NCI-H1417 treated with DMSO at 0.1 percent for 48 hours (cell line): ENCODE measurements at places on chromosomes 13 and 19.

DNA sequence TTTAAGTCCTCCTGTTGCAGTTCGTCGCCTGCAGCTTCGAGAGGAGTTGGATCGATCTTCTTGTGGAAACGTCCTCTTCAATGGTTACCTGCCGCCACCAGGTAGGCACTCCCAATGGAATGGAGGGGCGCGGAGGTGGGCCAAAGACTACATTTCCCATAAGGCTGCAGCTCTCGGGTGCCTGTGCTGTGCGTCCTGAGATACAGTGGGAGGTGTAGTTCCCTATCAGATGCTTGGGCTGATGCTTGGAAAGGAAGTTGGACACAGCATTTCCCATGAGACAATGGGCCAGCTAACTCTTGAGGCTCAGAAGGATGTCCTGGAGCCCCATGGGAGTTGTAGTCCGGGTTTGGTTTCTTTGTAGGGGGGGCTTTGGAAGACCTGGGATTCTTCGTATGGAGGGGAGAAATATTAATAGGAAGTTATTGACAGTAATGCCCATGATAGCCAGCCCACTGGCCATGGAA, 1.8 kb downstream of the SHKBP1 start:
- DNase-seq: no peak

GRCh38 chr19:56832352-56832928, 8.1 kb downstream of the PEG3 start:
- no peak for DNase-seq

DNA sequence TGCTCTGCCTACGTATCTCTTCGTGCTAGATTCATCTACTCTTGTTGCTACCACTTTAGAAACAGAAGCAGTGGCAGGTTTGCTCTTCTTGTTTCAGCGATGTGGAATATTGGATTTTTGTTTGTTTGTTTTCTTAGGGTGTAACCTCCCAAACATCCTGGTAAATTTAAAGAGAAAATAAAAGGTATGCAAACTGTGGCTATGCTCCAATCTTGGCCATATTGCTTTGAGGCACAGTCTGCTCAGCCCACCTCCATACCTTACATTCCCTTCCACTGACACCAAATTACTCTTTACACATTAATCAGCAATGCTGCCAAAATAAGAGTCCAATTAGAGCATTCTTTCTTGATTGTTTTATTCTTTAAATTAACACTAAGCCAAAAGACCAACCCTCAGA, 25.2 kb upstream of the UBL3 start:
- DNase-seq: no peak

DNA sequence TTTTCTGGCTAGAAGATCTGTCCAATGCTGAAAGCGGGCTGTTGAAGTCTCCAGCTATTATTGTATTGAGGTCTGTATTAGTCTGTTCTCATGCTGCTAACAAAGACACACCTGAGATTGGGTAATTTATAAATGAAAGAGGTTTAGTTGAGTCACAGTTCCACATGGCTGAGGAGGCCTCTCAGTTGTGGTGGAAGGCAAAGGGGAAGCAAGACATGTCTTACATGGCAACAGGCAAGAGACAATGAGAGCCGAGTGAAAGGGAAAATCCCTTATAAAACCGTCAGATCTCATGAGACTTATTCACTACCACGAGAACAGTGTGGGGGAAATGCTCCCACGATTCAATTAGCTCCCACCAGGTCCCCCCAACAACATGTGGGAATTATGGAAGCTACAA, 980.4 kb downstream of the SLITRK5 start:
- no peak for DNase-seq

DNA sequence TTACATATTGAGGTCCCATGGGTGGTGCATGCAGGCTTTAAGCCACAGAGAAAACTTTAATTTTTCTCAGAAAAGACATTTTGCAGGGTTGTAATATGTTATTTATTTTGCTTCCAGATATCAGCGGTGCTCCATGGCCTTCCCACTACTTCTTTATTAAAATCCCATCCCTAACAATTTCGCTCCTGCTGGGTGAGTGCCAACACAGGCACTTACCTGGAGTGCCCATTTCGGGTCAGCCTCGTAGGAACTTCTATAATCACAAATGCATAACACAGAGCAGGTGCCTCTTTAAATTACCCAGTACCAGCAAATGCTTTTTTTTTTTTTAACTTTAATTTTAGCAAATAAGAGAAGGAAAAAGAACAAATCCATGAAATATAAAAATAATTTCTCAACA, 86.4 kb downstream of the EFNB2 start:
- DNase-seq: no peak

- DNase-seq: no peak
Observed at GRCh38 chr13:95289020-95289444, 12.2 kb downstream of the ABCC4 start.

- peak; percentile 19 for DNase-seq
Observed at GRCh38 chr13:70723732-70724131, 615.5 kb upstream of the KLHL1 start.

- DNase-seq: no peak
Observed at GRCh38 chr19:41575998-41576397, at the start of gene CEACAM21. Gene CEACAM21 (plus strand): TSS chr19:41576166. CDS start chr19:41576275, 109 bp downstream.

DNA sequence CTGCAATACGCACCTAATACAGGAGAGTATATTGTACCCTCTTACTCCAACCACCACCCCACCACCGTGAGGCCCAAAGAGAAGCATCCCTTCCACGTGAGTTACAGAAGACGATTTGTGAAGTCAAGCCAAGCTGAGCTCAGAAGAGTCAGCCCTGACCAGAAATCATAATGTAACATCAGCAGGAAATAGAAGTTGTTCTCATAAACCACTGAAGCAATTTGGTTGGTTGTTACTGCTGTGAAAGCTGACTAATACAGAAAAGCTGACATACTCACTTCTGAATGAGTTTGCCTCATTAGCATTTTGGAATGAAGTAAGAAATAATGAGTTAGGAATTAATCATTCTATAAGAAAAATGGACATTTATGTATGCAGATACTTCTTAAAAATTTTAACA, 749.4 kb upstream of the SLC10A2 start:
- no peak for DNase-seq

DNA sequence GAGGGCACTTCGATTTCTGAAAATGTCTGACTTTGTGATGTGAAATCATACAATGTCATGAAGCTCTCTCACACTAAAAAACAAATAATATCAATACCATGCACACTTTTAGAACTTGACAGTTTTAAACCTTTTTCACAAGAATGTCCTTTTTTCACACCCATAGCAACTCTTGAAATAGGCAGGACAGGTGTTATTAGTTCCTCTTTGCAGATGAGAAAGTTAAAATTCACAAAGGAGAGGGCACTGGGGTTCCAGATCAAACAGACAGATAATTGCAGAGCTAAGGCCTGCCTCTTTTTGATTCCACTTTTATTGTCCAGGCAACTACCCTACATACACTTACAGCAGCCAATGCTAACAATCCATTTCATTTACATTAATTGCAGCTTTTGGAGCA, 142.8 kb downstream of the KLF12 start:
- peak; percentile 70 for DNase-seq

DNA sequence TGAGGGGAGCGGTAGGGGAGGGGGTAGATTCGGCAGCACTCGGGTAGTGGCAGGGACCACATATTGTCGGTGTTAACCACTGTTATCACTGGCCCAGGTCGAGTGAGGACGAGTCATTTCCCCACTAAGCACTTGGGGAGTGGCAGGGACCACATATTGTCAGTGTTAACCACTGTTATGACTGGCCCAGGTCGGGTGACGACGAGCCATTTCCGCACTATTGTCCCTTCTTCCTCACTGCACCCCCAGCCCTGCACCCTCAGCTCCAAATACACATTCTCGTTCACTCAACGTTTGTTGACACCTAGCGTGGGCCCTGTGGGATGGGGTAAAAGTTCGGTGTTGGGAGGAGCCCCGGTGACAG, 467 bp upstream of the CLN5 start:
- no peak for DNase-seq

DNA sequence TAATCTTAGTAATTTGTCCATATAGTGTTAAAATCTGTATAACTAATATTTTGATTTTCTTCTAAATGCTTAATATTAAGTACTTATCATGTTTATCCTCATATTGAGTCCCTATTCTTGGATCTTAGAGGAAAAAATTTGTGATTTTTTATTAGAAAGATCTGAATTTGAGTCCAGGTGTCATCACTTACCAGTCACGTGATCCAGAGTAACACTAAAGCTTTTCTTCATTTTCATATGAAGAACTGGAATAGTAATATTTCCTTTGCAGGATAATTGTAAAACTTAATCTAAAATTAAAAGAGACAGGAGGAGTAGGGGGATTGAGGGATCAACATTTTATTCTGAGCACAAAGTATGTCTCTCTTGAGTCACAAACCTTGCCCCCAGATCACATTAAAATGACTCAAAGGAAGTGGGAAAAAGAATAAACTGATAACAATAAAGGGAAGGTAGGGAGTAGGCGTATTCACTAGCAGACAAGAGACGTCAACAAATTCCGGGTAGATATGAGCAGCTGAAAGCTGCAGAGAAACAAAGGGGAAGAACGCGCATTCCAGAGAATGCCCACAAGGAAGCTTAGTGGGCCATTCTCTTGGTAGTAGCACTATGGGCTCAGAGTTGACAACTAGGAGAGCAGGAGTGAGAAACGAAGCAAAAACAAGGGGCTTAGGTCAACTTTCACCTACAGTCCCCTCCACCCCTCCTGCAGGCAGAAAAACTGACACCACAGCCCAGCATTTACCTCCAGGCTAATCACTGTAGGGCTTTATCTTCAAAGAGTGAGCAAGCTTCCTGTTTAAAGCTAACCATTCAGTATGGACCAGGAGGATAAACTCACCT, 123.1 kb downstream of the SPRY2 start:
- no peak for DNase-seq

DNA sequence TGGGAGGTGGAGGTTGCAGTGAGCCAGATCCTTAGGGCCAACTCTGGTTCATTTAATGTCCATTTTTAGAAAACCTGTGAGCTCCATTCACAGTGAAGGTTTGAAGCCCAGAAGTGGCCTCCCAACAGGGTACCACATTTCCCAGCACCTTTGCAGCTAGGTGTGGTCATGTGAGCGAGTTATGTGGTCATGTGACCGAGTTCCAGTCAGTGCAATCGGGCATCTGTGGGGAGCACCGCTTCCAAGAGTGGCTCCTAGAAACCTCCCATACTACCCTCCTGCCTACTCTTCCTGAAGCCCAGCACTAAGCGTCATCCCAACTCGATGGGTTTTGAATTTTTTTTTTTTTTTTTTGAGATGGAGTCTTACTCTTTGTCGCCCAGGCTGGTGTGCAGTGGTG, 663 bp upstream of the PLA2G4C start:
- DNase-seq: no peak

- DNase-seq: no peak
Observed at GRCh38 chr13:31997641-31998040, 33.9 kb upstream of the FRY start.

GRCh38 chr19:49301165-49301865, 23.7 kb downstream of the SLC6A16 start:
- DNase-seq: no peak

- no peak for DNase-seq
Observed at GRCh38 chr13:21701460-21701859, 30.6 kb downstream of the FGF9 start.

DNA sequence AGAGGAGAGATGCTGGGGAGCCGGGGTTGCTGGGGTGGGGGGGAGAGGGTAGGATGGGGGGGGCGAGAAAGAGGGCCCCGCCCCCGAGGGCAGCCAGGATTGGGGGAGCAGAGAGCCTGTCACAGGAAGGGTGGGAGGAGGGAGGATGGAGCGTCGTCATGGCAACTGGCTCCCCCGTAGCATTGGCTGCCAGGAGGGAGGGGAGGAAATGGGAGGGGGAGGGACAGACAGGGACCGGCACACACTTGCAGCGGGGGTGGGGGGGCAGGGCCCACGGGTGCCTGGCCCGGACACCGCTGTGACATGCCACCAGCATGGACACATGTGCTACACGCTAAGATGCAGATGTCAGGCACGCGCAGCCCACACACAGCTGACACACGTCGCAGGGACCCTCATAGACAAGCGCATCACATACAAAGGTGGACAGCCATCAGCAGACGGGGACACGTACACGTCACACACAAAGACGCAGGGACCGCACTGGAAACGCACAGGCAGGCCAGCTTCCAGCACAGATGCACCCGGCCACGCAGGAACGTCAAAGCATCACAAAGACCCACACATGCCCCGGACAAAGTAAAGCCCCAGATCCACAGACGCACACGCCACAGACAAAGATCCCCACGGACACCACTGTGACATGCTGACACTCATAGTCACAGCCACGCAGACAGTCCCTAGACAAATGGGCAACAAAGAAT, at the start of gene LMTK3:
Gene LMTK3 (minus strand): TSS at position 36 of the 704 bp plus-strand sequence. CDS start 259 bp downstream, outside the sequence.
- no peak for DNase-seq

DNA sequence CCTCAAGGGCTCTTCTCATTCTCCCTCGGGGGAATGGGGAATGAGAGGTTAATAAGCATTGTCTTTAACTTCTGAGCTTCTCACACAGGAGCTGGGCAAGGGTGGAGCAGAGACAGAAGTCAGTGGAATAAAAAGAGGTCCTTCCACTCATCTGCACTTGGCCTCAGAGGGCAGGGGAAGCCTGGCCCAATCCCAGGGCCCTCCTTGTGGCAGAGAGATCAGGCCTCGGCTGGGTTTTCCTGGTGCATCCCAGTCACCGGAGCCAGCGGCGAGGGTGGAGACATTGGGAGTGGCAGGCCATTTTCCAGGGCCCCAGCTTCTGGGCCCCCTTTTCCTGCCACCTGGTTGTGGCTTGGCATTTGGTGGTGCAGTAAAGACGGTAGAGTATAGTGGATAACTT, 10.6 kb downstream of the CALM3 start:
- DNase-seq: no peak

- no peak for DNase-seq
Observed at GRCh38 chr19:30584090-30584489, 211.9 kb downstream of the ZNF536 start.

DNA sequence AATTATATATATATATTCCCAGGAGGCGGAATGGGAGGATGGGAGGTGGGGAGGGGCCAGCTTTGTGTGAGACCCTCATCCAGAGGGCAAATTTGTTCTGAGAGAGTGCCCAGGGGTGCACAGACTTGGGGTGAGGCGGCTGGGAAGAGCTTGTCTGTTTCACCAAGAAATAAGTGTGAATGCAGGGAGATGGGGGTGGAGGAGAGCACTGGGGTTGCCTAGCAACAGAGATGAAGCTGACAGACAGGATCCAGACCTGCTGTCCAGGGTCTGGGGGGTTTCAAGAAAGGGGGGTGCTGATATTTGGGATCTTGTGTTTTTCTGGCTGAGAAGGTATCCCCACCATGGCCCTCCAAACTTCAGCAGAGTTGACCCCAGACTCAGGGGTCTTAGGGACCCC, 18.6 kb upstream of the TNFAIP8L1 start:
- DNase-seq: no peak
